Cerebellar nuclear complex (tissue), 1 donor: ENCODE measurements at places on chromosomes 6 and 20.

GRCh38 chr6:100565439-100566104, 100.9 kb upstream of the SIM1 start:
- DNase-seq = no peak

DNA sequence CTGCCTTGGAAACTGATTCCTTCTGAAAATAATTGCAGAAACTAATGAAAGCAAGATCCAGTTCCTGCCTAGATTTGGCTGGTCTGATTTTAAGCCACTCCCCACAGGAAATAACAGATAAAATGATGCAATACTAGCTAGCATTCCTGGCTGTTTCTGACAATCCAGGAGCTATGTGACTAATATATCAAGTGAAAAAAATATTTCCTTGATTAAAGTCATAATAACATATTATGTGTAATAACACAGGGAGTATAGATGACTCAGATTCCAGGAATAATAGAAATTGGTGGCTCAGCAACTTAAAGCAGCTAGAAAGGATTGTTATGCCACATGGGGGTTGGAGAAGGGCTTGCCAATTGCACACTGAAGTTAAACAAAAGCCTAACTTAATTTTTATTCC, 182.7 kb upstream of the SALL4 start:
- DNase-seq = no peak

DNA sequence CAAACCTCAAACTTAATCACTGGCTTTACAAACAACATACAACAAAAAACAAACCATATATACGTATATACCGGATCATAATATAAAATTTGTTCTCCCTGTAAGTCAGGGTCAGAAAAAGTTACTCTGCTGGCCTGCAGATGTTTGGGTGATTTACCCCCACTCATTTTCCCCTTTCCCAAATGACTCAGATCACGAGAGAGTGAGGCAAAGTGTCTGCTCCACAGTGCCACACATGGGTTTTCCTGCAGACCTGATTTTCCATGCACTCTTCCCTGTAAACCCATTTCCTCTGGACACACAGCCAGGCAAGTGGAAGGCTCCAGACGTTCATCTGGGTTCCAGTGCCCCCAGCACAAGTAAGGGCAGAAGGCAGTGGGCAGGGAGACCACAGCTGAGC, 23.5 kb downstream of the GFOD1 start:
- no peak for DNase-seq

DNA sequence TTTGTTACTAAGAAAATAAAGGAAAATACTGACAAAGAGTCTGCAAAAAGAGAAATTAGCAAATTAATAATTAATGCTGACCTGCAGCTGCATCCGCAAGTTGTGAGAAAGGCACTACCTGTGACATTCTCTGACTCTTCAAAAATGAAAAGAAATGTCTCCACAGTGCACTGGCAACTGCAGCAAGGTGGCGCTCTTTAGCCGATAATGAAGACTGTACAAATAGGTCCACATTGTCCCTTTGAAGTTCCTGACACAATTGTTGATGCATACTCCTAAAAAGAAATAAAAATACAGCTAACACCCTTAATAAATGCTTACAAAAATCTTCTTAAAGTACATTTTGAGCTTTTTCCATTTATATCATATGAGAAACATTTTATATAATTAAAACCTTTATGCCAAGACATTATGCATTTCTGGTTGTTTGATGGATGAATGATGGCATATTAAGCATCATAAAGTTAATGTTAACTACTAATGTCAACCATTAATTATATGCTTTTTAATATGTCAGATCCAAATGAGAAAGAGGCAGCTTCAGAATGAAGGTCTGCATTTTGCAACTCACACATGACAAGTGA, 96.5 kb downstream of the MMS22L start:
- DNase-seq = no peak

DNA sequence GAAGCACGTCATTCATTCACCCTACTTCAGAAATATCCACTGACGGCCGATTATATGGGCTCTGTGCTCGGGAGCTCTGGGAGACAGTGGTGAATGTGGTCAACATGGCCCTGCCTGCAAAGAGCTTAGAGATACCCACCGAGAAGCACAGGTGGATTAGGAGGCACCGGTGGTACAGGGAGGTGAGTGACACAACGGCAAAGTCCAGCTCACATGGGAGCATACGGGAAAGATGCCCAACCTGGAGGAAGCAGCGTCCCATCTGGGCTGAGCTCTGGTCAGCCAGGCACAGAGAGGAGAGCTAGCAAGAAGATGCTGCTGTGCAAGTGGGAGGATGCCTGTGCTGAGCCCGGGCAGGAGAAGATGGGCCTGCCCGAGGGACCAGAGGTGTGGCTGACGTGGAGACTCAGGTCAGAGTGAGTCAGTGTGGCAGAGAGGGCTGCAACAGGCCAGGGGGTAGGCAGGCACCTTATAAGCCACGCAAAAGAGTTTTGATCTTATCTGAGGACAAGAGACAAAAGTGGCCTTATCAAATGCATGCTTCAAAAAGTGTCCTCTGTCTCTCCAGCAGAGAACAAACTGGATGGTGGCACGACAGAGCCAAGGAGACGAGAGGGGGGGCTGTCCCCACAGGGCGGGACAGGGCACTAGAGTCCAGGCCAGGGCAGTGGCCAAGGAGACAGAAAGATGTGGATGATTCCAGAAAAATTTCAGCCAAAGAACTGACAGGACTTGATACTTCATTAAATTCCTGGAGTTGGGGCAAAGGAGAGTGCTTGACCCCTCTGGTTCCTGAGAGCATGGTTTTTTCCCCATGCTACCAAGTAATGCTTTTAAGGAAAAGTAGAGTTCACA, 214.6 kb upstream of the SNX9 start:
- no peak for DNase-seq

DNA sequence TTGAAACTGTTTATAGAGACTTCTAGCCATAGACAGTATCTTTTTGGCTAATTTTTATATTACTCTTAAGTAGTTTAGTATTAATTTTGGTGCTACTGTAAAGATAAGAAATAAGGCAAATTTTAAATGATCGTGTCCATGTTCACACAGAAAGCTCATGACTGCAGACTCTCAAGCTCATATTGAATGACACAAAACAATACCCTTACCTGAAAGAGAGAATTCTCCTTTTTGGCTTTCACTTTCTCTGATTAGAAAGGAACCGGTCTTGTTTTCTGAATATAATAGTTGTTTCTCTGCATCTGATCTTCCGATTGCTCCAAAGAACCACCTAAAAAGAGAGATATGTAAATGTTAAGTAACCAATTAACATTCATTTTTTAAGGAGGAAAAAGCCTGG, 57.0 kb downstream of the FRK start:
- DNase-seq = no peak

DNA sequence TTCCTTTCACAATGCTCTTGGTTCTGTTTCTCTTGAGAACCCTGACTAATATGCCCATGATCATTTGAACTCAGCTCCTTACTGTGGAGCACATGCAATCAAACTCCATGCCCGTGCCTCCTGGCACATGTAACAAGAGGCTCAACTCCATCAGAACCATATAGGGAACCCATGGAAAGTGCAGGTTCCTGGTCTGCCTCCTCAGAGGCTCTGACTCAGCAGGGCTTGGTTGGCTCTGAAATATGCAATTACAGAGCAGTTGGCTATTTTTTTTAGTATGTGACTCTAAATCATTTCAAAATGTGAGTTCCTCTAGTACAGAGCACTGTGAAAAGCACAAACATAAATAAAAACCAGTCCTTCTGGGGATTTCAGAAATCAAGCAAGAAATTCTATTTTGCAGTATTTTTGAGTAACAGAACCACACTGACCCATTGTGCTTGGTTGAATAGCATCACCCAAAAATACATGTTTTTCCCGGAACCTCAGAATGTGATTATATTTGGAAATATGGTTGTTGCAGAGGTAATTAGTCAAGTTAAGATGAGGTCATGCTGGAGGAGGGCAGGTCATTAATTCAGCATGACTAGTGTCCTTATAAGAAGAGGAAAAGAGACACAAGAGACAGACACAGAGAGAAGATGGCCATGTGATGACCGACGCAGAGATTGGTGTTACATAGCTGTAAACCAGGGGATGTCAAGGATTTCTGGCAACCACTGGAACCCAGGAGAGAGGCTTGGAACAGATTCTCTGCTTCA, 13.2 kb upstream of the MAP3K4 start:
- DNase-seq = no peak

DNA sequence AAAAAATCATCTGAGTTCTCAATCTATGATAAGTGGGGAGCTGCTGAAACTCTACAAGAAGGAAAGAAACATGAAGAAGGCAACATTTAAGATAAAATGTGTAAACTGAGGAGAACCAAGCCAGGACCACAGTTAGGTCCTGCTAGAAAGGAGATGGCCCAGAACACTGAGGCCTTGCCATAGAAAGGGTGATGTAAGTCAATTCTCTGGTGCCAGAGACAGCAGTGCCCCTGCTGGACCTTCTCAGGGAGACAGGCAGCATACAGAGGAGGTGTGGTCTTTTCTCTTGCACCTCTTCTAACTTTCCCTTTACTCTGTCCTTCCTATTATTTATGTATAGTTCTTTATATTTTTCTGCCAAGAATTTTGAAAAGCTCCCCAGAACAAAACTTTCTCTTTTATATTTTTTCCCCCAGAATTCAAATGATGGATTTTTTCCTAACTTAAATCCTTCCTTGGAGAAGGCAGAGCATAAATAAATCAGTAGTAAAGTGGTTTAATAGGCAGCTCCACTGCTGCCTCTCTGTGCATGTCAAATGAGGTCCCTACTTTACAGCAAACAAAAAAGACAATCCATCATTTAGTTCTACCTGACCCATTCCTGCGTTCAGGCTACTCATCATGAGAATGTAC, 9.0 kb downstream of the UQCC2 start:
- DNase-seq = no peak

- no peak for DNase-seq
Measured at GRCh38 chr20:5688431-5688972, 61.7 kb upstream of the SHLD1 start.
